ENCODE measurements at places on chromosomes 7 and 10. TPM values are rescaled to one million over a fixed set of nuclear protein-coding genes. Genes with fewer than 3 reads are reported as not detected.

ABHD11 gene
- 23.6 TPM for total RNA-seq

C10orf90 gene
- not detected for total RNA-seq

FKBP6 gene
- not detected for total RNA-seq

DNA sequence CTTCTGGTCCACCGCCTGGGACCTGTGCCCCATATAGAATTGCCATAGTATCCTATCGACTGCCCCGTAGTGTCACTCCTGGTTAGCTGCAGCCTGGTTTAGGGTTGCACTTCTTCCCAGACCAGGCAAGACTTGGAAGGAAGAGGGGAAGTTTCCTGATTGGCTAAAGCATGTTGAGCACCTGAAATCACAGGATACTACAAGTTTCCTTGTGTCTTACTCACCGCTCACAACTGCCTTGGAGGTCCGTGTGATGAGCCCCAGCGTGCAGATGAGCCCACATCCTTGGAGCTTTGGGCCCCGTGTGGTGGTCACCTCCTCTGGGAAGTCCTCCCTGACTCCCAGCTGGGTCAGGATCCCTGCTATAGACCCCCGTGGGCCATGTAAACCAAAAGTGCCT, 73.9 kb upstream of the GTF2I start:
- H3K4me3 ChIP-seq: no peak overlapping the region
- peaks cover 10% of the 10 kb centered on the region for H3K4me1 ChIP-seq
- H3K27me3 ChIP-seq: no peaks in the 10 kb centered on the region
- H3K27ac ChIP-seq: no peak overlapping the region
- H3K36me3 ChIP-seq: 0 out of 2 replicates have a peak, but pooled peaks cover 4% of the 10 kb centered on the region
- no peak for DNase-seq

- H3K4me1 ChIP-seq: no peaks in the 10 kb centered on the region
- H3K4me3 ChIP-seq: no peak overlapping the region
- H3K27ac ChIP-seq: no peak overlapping the region
- no peak for DNase-seq
- peaks cover 49% of the 10 kb centered on the region for H3K36me3 ChIP-seq
These were observed 45.1 kb downstream of the NOD1 start for GRCh38 chr7:30433506-30433905.

DNA sequence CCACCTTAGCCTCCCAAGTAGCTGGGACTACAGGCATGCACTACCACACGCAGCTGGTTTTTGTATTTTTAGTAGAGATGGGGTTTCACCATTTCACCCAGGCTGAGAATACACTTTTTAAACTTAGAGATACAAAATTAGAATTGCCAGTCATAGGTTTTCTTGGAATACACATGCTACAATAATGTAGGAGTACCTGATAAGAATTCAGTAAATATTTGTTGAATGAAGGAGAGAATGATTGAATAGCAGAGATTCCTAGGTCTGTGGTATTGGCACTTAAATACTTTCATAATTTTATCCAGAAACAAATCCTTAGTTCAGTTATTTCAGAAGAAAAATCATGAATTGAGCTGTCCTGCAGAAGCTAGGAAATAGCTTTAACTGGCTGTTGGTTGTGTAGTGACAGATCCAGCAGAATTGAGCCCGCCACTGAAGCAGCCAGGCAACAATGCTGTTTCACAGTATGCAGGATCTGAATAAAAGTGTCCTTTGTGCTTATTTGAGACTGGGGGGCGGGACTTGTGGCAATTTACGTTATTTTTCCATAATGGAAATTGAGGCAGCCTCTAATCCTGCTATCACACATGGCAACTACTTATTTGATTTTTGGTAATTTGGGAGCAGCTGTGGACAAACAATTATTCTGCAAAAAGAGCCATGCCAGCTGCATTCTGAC, 31.5 kb downstream of the NRF1 start:
- H3K4me3 ChIP-seq: no peak overlapping the region
- H3K27me3 ChIP-seq: no peaks in the 10 kb centered on the region
- no peak overlapping the region for H3K27ac ChIP-seq
- DNase-seq: no peak

DNA sequence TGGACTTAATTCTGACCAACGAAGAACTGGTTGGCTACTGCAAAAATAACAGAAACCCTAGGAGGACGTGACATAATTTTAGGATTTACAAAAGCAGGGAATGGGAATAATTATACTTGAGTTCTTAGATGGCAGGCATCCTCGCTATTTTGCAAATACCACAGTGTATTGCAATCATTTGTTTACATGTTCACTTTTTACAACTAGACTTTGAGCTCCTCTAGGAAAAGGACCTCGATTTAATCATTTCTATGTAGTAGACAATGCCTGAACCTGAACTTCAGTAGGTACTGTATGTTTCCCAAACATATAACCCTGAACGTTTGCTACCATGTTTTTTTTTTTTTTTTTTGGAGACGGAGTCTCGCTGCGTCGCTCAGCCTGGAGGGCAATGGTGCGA, 137.7 kb downstream of the CNOT4 start:
- no peaks in the 10 kb centered on the region for H3K27me3 ChIP-seq
- H3K4me1 ChIP-seq: no peaks in the 10 kb centered on the region
- no peak for DNase-seq

DNA sequence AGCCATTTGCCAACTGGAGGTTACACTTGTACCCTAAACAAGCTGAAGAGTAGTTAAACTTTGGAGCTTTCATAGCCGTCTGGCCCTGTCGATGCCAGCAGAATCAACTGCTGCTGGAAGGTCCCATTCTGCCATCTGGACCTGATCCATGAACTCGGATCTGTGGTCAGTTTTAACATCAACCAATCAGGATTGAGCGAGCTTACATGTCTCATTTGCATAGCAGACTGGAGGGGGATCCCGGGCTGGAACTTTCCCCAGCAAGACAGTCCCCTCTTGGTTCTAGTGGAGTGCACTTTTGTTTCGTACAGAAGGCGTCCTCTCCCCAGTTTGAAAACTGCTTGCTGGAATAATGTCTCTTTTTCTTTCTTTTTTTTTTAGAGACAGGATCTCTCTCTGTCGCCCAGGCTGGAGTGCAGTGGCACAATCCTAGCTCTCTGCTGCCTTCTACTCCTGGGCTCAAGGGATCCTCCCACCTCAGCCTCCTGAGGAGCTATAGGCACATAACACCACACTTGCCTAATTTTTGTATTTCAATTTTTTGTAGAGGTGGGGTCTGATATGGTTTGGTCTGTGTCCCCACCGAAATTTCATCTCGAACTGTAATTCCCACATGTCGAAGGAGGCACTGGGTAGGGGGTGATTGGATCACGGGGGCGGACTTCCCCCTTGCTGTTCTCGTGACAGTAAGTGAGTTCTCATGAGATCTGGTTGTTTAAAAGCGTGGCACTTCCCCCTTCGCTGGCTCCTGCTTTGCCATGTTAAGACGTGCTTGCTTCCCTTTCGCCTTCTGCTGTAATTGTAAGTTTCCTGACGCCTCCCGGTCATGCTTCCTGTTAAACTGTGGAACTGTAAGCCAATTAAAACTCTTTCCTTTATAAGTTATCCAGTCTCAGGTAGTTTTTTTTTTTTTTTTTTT, 42.8 kb upstream of the SEPHS1 start:
- no peak overlapping the region for H3K27ac ChIP-seq
- H3K4me3 ChIP-seq: no peak overlapping the region
- DNase-seq: no peak
- H3K36me3 ChIP-seq: no peaks in the 10 kb centered on the region
- peaks cover 2% of the 10 kb centered on the region for H3K27me3 ChIP-seq
- peaks cover 5% of the 10 kb centered on the region for H3K4me1 ChIP-seq

DNA sequence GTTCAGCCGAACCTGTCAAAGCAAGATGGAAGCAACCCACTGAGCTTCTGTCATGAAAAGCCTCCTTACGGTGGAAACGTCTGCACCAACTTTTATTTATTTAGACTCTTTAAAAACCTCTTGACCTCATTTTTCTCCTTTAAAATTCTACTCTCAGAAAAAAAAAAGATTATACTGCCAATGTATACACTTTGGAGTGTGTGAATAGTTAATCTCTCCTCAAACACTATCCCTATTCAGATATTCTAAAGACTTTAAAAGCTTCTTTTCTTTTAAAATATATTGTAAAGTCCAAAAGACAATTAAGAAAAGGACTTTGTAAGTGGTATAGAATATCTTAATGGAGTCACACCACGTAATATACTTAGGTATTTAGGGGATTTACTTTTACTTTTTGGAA, 335.2 kb upstream of the SEMA3D start:
- DNase-seq: no peak
- H3K4me3 ChIP-seq: no peak overlapping the region
- no peaks in the 10 kb centered on the region for H3K27me3 ChIP-seq
- H3K36me3 ChIP-seq: no peaks in the 10 kb centered on the region
- H3K4me1 ChIP-seq: 0 out of 2 replicates have a peak, but pooled peaks cover 3% of the 10 kb centered on the region

DNA sequence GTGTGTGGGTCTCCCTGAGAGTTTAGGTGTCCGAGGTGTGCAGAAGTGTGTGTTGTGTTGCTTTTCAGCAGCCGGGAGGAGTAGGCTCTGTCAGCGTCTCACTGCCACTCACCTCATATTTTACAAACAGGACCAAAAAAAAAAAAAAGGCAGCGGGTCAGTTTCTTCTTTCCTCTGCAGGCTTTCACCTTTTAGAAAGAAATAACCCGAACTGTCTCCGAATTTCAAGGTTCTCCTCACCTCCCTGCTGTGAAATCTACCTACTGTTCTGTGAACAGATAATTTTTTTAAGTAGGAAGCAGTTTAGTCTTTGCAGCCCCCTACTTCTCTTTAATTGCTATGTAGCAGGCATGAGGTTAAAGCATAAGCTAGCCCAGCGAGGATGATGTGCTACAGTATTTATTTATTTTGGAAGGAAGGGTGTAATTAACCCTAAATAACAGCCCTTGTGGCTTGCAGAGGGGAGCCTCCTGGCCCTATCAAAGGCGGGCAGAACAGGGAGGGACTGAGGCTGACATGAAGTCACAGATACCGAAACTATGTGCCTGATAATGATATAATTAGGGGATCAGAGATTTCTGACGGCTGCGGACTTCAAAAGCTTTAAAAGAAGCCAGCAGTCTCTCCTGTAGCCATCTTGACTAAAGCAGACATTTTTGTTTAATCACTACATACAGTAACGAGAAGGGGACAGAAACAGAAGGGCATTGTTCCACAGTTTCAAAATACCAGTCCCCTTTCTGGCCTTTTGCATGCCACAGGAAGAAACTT, 1.6 kb downstream of the BAMBI start:
- H3K27me3 ChIP-seq: no peaks in the 10 kb centered on the region
- peak overlapping the region; percentile 72 for H3K27ac ChIP-seq
- peak; percentile 74 for DNase-seq
- peaks cover 61% of the 10 kb centered on the region for H3K36me3 ChIP-seq
- H3K4me1 ChIP-seq: peaks cover 22% of the 10 kb centered on the region

GRCh38 chr7:70132226-70132851, 534.1 kb downstream of the AUTS2 start:
- H3K36me3 ChIP-seq: no peaks in the 10 kb centered on the region
- H3K27me3 ChIP-seq: no peaks in the 10 kb centered on the region
- H3K4me1 ChIP-seq: no peaks in the 10 kb centered on the region
- H3K27ac ChIP-seq: no peak overlapping the region

DNA sequence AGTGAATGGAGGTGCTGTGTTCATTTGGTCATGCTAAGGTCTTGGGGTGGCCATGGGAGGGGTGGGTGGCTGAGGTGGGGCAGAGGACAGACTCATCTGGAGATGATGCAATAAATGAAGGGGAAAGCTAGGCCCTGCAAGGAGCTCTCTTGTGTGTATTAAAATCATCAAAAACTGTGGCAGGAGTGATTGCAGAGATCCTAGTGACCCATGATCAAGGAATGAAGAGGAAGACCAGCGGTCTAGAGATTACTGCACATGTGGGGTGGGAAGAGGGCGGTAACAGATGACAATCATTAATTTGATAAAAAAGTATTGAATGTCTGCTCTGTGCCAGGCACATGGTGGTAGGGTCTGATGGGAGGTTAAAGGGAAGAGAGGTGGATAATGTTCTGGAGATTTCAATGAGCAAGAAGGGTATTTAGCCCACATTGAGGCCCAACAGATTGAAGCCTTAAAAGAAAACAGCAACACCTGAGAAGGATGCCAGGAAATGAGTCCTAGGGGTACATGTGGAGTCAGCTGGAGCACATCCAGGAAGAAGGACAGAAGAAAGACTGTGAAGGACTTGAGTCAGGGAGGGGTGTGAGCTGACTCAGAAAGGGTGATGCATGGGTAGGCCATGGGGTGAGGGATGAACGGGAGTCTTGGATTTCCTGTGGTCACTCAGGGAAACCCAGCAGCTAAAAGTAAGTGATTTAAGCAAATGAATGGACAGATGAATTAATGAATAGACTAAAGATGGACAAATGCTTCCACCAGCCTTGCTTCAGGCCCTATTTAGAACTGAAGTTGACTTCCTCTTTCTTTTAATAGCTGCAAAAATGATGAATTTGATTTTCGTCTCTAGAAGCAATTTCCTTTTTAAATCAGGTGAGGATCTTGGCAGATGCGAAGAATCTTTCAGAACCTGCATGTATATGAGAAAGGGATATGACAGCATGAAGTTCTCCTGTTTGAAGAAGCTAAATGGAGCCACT, 83.1 kb upstream of the IGFBP3 start:
- no peak overlapping the region for H3K27ac ChIP-seq
- H3K4me3 ChIP-seq: no peak overlapping the region
- H3K4me1 ChIP-seq: peaks cover 6% of the 10 kb centered on the region
- no peaks in the 10 kb centered on the region for H3K36me3 ChIP-seq
- no peaks in the 10 kb centered on the region for H3K27me3 ChIP-seq

DNA sequence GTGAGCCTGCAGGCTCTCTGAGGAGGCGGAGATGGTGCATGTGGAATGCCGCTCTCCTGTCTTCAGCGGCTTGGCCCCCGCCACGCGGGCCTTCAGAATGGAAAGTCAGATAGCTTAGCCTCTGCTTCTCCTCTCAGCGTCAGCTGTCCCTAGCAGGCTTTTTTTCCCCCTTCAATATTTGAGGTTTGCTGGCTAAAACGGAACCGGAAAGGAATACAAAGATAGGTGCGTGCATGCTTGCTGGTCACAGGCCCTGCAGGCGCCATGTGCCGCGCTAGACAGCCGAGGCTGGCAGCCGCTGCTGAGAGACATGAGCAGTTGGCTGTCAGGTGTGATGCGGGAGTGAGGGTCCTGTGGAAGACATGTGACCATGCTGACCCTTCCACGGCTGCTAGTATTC, 161.2 kb upstream of the COBL start:
- no peak overlapping the region for H3K4me3 ChIP-seq
- no peaks in the 10 kb centered on the region for H3K4me1 ChIP-seq
- no peak overlapping the region for H3K27ac ChIP-seq

DNA sequence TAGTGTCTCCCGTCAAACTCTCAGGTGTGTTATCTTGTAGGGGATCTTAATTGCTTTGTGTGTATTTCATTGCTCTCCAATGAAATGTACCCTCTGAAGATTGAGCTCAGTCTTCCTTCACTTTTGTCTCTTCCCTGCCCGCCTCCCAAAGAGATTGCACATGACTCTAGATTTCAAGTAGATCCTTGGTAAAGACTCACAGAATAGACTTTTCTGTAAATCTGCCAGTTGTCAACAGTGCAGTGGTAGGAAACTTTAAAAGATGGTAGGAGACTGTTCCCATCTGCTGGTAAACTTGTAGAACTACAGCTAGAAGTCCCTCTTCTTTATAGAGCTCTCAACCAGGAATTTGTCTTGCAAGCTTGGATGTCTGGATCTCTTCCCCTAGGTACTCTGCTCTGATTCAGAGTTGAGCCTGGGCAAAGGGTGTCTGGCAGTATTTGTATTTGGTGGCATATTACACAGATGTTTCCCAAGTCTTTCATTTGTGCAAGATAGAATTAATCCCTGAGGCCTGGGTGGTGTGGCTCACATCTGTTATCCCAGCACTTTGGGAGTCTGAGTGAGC, 9.6 kb downstream of the CCL26 start:
- no peak overlapping the region for H3K27ac ChIP-seq
- no peaks in the 10 kb centered on the region for H3K36me3 ChIP-seq
- H3K4me1 ChIP-seq: no peaks in the 10 kb centered on the region
- no peak overlapping the region for H3K4me3 ChIP-seq
